H1 (cell line): ENCODE measurements at places on chromosomes 7 and 10.
A peak's percentile ranks its signal among the peaks of the same experiment; 100 is the strongest.

GRCh38 chr10:110115784-110116520 is 91.5 kb upstream of the MXI1 start:
- no peak for DNase-seq

GRCh38 chr10:35017608-35018007 is 72.5 kb downstream of the CUL2 start:
- no peak for DNase-seq

- no peak for DNase-seq
Observed at GRCh38 chr10:22821501-22821900, 106.4 kb upstream of the ARMC3 start.

- no peak for DNase-seq
Observed at GRCh38 chr10:9814285-9814864, 1203.3 kb upstream of the CELF2 start.

DNA sequence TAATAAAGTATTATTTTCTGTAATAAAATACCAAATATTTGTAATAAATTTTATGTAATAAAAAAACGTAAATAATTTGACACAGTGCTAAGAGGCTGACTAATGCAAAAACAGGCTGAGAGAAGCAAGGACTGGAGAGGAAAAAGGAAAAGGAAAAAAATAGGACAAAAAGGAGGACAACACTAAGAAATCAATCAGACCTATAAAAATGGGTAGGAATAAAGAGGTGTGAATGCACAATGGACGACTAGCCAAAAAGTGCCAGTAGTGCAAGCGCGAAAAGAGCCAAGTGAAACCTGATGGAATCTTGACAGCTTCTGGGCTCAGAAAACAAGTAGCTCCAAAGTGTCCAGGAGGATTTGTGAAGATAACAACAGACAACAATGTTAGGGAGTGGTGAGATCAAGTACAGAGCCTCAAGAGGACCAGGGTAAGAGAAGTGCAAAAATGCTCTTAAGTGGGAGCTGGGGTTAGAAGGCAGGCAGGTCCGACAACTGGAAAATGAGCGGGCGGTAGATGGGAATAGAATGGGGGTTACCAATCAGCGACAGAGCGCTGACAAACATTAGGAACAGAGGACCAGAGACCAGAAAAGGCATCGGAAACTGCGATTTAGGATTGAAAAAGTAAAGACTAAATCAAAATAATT is 1.2 kb downstream of the BRAF start:
- no peak for DNase-seq

DNA sequence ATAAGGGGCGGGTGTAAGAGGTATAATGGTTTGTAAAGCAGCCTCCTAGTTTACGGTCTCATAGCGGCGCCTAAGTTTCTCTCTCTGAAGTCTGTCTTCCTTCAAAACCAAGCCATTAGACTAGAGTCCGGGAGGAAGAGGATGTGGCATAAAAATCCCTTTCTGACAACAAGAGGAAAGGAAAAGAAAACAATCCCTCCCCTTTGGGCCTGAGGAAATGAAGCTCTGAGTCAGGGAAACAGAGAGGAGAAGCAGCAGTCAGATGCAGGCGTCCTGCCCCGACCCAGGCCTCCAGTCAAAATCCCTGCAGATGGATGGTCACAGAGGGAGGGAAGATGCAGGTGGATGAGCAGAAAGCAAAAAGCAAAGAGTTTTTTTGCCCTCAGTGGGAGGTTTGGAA is 23.7 kb downstream of the PARP12 start:
- no peak for DNase-seq

DNA sequence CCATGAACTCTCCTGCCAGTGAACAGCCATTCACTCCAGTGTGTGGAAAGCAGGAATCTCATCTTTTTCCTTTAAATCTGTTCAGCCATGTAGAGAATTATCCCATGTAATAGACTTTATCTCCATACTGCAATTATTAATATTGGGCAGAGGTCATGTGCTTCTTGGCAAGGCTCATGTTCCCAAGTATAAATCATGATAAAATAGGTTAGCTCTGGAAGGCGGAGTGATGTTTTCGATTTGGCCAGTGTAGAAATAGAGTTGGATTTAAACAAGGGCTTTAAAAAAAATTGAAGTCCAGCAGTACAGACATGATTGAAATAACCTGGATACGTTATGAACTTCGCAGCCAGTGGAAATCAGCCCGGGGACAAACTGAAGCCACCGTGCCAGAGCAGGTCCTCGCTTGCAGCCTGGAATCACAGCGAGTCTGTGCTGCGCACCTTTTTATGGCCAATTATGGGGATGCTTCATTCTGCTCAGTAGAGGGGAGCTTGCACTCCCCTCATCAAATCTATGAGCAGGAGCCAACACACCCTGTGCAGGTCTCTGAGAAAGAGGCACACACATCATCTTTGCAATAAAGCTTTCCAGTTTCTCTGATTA is 654.0 kb upstream of the MKI67 start:
- DNase-seq = no peak

DNA sequence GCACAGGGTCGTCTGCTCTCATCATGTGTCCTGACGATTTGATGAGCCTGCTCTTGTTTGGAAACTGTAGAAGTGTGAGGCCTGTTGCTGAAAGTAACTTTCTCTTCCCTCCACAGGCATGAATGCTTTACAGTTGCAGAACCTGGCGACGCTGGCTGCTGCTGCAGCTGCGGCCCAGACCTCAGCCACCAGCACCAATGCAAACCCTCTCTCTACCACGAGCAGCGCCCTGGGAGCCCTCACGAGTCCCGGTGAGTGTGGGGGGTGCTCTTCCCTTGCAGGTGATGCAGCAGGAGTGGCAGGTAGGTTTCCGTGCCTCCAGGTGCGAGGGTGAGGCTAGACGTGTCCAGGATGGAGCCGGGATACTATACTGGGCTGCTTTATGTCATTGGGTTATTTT is 270.6 kb downstream of the CELF2 start:
- no peak for DNase-seq

DNA sequence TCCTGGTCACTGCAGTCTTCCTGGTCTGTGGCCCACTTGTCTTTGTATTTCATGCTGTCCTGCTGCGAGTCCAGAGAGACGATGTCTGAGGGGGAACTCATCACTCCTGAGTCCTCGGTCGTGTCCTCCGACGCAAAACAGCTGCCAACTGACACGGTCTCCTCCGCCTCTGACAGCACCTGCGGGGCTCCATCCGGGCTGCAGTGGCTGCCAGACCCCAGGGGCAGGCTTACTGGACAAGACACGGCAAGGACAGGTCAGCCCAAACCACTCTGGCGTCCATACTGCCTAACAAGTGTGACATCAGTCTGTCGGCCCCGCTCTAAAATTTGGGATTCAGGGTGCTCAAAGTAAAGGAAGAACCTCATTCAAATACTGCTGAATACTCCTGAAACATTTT is 260.8 kb upstream of the GRB10 start:
- no peak for DNase-seq

- DNase-seq = no peak
Observed at GRCh38 chr7:29620556-29620930, 56.9 kb downstream of the PRR15 start.

- no peak for DNase-seq
Observed at GRCh38 chr10:117014835-117015234, 9.8 kb upstream of the SHTN1 start.

DNA sequence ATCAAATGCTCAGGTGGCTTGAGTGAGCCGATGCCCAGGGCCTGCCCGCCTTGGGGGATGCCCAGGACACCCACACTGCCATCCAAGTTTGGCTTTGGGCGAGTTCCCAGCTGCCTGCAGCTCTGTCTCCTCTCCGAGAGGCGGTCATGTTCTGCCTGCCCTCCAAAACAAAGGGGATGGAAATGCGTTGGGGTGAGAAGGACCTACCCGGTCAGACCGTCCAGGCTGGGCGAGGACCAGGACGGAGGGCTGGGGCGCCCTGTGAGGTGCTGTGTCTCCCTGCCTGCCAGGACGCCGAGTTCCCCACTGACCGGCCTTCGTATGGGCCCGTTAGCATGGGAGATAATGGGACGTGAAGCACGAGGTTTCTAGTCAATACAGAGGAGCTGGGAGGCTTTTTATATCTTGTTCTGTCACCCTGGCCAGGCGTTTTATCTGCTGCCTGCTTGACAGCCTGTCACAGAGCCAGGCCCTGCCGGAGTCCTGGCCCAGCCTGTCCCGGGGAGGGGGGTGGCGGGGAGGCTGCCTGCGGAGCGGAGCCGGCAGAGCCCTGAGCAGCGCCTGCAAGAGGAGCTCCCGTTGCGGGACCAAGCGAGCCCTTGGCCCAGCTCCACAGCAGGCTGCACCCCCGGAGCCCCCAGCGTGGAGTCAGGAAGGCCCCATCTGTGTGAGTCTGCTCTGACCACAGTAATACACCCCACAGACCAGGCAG is 22.0 kb upstream of the ELFN1 start:
- peak; percentile 54 for DNase-seq

- DNase-seq = no peak
Observed at GRCh38 chr10:10020945-10021344, 996.7 kb upstream of the CELF2 start.

GRCh38 chr10:11447586-11447985 is 163.9 kb downstream of the USP6NL start:
- no peak for DNase-seq

GRCh38 chr7:143396182-143396581 is 12.5 kb downstream of the EPHA1 start:
- DNase-seq = no peak

DNA sequence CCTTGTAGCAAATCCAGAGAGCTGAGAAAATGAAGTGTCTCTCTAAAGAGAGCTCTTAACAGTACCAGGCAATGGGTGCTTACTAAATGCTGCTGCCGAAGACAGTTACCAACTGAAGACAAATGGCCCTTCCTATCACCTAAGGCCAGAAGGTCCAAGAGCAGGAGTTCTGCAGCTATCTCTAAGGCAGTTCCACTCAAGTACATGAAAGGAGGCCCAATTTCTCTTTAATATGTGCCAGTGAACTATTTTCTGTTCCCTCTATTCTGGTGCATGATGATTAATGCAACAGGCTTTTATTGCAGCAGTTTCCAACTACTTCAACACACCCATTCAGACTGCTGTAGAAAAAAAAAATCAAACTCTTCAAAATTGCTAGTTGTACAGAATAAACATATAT is 122.5 kb downstream of the SLC25A13 start:
- DNase-seq = no peak

DNA sequence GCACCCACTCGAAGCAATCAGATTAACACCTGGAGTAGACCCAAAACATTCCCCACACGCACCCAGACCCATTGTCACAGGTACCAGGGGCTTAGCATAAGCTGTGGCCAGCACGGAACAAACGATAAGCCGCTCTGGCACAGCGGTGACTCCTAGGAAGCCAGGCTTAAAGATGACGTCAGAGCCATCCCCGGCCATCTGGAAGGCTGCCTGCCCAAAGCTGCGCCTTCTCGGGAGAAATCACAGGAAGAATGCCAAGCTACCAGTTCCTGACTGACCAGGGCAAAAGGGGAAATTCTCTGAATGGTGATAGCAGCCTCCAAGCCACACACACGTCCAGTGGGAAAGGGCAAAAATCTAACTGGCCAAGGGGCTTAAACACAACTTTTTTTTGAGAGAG is 13.0 kb upstream of the WIPI2 start:
- DNase-seq = no peak

DNA sequence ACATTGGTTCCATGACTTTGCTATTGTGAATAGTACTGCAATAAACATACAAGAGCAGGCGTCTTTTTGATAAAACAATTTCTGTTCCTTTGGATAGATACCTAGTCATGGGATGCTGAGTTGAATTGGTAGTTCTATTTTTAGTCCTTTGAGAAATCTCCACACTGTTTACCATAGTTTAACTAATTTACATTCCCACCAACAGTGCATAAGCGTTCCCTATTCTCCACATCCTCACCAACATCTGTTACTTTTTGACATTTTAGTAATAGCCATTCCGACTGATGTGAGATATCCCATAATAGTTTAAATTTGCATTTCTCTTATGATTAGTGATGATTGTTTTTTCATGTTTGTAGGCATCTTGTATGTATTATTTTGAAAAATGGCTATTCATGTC is 707.0 kb downstream of the SORCS1 start:
- no peak for DNase-seq

GRCh38 chr7:34138483-34138882 is 233.1 kb downstream of the BMPER start:
- no peak for DNase-seq

DNA sequence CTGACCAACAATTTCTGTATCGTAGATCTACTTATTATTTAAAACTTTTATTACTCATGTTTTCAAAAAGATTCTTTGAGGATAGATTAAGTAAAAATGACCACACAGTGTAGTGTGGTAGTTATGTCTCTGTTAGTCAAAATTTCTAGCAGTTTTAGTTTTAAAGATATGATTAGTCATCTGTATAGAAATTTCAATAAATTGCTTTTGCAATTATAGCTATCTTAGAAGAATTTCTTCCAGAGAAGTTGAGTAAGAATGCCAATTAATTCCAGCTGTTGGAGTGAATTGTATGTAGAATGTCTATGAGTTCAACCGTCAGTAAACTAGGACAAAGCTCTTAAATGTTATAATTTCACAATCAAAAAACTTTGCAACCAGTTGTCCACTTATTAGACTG is 229.7 kb downstream of the CDK14 start:
- no peak for DNase-seq
